ENCODE measurements at places on chromosomes 5 and 9. TPM values are rescaled to one million over a fixed set of nuclear protein-coding genes. Genes with fewer than 3 reads are reported as not detected.

- H3K4me1 ChIP-seq = no peaks in the 10 kb centered on the region
- peaks cover 1% of the 10 kb centered on the region for H3K27me3 ChIP-seq
- H3K27ac ChIP-seq = no peak overlapping the region
- DNase-seq = no peak
- no peaks in the 10 kb centered on the region for H3K36me3 ChIP-seq
These were observed 307.5 kb upstream of the CLINT1 start for GRCh38 chr5:158166424-158166823.

GRCh38 chr5:19855931-19856330 lies 132.1 kb downstream of the CDH18 start:
- H3K4me1 ChIP-seq = no peaks in the 10 kb centered on the region
- H3K27ac ChIP-seq = no peak overlapping the region
- H3K4me3 ChIP-seq = no peak overlapping the region

- H3K4me3 ChIP-seq = no peak overlapping the region
- no peak overlapping the region for H3K27ac ChIP-seq
- H3K4me1 ChIP-seq = no peaks in the 10 kb centered on the region
- peaks cover 3% of the 10 kb centered on the region for H3K27me3 ChIP-seq
These were observed 18.5 kb upstream of the LAMC3 start for GRCh38 chr9:130990306-130990977.

DNA sequence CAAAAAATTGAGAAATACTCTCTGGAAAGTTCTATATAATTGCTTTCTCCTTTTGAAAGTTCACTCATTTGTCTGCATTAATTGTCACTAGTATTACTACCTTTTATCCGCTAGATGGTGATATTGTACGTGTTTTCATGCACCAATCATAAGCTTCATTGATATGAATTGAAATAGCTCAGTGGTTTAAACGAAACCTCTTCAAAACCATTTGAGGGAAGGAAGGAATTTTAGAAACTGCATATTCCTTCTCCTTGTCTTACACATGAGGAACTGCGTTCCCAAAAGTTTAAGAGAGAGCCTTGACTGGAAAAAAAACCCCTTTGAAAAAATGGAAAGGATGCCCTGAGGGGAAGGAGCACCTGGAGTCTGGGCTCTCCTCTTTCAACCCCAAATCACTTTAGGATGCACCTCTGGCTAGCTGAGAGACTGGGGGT lies 98.6 kb downstream of the YTHDC2 start:
- peaks cover 9% of the 10 kb centered on the region for H3K27me3 ChIP-seq
- no peaks in the 10 kb centered on the region for H3K4me1 ChIP-seq
- H3K4me3 ChIP-seq = no peak overlapping the region
- H3K27ac ChIP-seq = no peak overlapping the region

DNA sequence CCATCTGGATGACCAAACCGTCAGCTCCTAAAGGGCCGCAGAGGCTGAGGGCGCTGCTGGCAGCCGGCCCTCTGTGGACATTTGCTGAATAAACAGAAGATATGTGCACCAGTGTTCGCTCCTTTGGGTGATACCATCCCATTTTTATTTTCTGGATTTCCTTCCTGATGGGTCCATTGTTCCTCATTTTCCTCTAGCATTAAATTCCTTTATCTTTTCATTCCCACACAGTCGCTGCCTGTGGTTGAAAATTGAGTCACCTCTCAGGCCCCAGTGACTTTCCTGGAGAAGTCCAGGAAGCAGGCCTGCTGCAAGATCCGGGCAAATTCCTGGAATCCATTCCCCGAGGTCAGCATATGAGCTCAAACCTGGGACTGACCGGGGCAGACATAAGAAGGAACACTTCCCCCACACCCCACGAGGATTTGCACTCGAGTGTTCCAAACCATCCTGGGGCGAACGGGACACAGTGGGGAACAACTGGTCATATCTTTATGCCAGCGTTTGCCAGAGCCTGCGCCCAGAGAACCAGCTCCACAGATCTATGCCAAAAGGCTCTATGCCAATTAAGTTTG lies 86.7 kb upstream of the PCA3 start:
- no peaks in the 10 kb centered on the region for H3K36me3 ChIP-seq
- H3K4me3 ChIP-seq = no peak overlapping the region
- DNase-seq = no peak
- H3K27ac ChIP-seq = no peak overlapping the region

GRCh38 chr9:124202447-124202971 lies 55.2 kb upstream of the NEK6 start:
- H3K27ac ChIP-seq = peak overlapping the region; percentile 80
- peaks cover 5% of the 10 kb centered on the region for H3K27me3 ChIP-seq
- DNase-seq = no peak
- H3K36me3 ChIP-seq = no peaks in the 10 kb centered on the region

The IL4 gene
- not detected for polyA plus RNA-seq

The TSSK1B gene
- polyA plus RNA-seq = not detected

The PALM2AKAP2 gene
- not detected for polyA plus RNA-seq

The SLC34A3 gene
- not detected for polyA plus RNA-seq

The NIPSNAP3A gene
- polyA plus RNA-seq = 15.6 TPM
